NB4 (cell line): ENCODE measurements at places on chromosomes 7 and 10.
A peak's percentile ranks its signal among the peaks of the same experiment; 100 is the strongest.

DNA sequence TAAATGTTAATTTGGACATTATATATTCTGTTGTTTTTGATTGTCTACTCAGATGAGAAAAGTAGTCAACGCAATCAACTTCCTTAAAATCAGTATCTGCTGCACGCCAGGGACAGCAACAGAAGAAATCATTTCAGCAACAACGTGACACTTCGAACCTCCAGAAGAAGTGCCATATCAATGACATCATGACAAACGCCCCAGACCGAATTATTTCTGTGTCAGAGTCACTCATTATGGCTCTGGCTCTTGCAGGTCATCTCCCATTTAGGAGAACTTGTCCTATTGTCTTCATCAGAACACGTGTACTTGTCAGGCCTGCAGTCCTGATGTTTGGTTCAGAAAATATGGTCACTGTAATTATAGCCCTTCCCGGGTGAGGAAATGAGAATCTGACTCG is 276.3 kb downstream of the ADARB2 start:
- no peak for DNase-seq

DNA sequence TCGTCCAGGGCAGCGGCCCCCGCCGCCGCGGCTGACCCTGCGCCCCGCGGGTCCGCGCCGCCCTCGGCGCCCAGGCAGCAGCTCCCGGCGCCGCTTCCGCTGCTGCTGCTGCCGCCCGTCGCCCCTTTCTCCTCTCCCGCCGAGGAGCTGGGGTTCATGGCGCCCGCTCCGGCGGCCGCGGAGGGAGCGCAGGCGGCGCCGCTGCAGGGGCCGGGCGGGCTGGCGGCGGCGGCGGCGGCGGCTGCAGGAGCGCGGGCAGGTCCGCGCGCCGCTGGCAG is 286 bp downstream of the DGKI start:
- no peak for DNase-seq

- no peak for DNase-seq
Observed at GRCh38 chr7:155819186-155819585, 6.9 kb upstream of the SHH start.

- no peak for DNase-seq
Observed at GRCh38 chr10:68606918-68607317, 46.8 kb downstream of the TET1 start.

DNA sequence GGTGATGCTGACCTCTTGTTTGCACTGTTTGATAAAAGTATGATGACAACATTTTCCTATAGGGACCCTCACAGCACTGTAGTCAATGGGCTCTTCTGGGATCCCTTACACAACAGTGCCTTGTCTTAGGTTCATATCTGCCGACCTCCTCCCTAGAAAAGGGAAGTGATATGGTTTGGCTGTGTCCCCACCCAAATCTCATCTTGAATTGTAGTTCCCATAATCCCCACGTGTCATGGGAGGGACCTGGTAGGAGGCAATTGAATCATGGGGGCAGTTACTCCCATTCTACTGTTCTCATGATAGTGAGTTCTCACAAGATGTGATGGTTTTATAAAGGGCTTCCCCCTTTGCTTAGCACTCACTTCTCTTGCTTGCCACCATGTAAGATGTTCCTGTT is 23.1 kb downstream of the ZC3HAV1 start:
- DNase-seq = peak; percentile 55

GRCh38 chr10:47043928-47044538 is 132.8 kb downstream of the PTPN20 start:
- DNase-seq = no peak

- no peak for DNase-seq
Observed at GRCh38 chr10:126921974-126922525, 16.8 kb downstream of the DOCK1 start.

- DNase-seq = no peak
Observed at GRCh38 chr7:135150072-135150782, 2.4 kb downstream of the TMEM140 start.

GRCh38 chr7:43904533-43905208 is 1.7 kb downstream of the URGCP start:
- DNase-seq = no peak

- no peak for DNase-seq
Observed at GRCh38 chr10:78349165-78349516, 315.5 kb downstream of the RPS24 start.

- DNase-seq = no peak
Observed at GRCh38 chr7:137916980-137917645, 70.3 kb upstream of the DGKI start.

GRCh38 chr10:52682766-52683165 is 89.8 kb downstream of the MBL2 start:
- no peak for DNase-seq

DNA sequence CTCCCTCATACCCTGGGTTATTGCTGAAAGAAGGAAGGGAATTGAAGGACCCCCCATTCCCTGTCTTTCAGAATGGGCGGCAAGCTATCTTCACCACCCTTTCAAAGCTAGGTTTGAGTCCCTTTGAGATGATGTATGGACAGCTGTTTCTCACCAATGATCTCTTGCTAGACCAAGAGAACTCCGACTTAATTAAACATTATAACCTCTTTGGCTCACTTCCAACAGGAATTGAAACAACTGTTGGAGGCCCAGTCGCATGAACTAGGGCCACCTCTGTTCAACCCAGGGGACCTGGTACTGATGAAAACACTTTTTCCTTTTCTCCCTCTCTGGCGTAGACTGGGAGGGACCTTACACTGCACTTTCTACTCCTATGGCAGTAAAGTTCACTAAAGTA is 110.6 kb downstream of the ITGB8 start:
- no peak for DNase-seq

DNA sequence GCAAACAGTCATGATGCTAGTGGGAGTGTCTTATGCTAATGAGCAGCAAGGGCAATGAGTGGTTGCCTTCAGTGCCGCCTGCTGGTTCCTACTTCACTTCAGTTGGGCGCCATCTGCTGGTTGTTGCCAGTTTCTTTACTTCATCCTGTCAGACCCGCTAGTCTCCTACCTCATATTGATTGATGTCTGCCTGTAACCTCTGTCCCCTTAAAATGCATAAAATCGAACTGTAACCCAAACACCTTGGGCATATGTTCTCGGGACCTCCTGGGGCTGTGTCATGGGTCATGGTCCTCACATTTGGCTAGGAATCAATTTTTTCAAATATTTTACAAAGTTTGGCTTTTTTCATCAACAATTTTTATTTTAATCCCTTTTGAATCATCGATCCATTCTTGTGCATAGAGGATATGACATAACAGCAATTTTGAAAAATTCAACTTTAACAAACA is 62.8 kb upstream of the C7orf33 start:
- DNase-seq = peak; percentile 91

DNA sequence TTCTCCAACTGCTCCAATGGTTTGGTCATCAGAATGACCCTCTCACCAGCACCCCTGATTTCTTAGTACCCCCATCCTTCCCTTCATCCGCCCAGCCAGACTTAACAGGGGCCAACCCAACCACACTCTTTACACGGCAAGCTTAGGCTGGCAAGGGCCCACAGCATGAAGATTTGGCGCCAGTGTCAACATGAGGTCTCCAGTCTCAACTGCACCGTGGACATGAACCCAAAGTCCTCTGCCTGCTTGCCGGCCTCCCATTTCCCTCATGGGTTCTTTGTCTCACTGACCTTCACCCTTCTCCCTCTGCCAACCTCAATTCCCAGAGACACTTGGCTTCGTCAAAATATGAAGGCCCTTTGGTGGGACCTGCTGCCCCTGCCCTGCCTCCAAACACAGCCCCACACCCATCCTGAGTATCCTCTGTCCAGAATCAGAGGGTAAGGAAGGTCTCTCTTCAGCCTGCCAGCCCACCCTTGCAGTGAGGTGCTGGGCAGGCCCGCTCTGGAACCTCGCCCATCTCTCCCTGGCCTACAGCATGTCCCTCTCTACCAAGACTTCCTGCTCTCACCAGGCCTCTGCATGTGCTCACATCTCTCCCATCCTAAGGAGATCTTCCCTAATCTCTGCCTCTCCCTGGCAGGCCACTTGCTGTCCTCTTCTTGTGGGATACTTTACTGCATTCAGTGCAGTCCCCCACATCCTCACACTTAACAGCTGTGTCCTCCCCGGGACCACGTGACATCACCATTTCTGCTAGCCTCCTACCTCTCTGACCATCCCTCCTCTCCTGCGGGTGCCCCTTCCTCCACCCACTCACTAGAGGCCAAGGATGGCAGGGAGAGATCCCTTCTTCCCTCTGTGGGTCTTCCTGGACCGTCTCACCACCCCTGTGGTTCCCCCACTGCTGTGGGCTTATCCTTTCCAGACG is 91.7 kb upstream of the ZMIZ1 start:
- DNase-seq = peak; percentile 36

GRCh38 chr7:28112883-28113540 is 67.6 kb downstream of the JAZF1 start:
- peak; percentile 88 for DNase-seq

DNA sequence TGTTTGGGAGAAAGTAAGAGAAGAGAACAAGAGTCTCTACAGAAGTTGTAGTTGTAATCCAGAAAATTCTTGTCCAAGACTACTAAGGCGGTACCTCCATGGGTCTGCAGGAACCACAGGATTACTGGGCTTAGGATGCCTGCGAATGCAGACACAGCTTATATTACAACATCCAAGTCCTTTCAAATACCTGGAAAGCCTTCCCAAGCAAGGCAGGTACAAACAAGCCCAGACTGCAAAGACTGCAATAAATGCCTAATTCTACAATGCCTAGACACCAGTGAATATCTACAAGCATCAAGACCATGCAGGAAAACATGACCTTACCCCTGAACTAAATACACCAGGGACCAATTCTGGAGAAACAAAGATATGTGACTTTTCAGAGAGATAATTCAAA is 178.2 kb downstream of the ARL4A start:
- DNase-seq = no peak

DNA sequence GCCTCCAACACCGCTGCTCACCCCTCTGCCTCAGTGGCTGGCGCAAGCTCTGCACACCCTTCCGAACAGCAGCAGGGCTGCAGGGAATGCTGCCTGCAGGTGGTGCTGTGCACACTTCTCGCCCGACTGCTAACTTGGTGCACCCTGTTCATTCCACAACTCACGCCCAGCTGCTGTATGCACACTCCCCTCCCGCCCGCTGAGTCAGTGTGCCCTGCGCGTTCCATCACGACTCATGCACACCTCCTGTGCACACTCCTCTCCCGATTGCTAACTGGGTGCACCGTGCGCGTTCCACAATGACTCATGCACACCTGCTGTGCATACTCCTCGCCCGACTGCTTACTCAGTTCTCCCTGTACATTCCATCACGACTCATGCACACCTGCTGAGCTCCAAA is 21.5 kb downstream of the ADARB2 start:
- peak; percentile 33 for DNase-seq

DNA sequence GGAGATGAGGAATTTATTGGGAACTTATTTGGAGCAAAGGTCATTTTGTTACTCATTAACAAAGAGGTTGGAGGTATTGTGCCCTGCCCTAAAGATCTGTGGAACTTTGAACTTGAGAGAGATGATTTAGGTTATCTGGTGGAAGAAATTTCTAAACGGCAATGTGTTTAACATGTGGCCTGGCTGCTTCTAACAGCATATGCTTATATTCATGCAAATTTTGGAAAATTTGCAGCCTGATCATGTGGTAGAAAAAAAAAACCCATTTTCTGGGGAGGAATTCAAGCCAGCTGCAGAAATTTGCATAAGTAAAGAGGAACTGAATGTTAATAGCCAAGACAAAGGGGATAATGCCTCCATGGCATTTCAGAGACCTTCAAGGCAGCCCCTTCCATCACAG is 10.7 kb upstream of the PANK1 start:
- no peak for DNase-seq

GRCh38 chr10:121753726-121754476 is 155.7 kb upstream of the FGFR2 start:
- DNase-seq = peak; percentile 17

GRCh38 chr10:122373721-122374120 is 787 bp upstream of the PLEKHA1 start:
- no peak for DNase-seq

GRCh38 chr7:104825099-104825498 is 188.9 kb upstream of the KMT2E start:
- no peak for DNase-seq

- DNase-seq = no peak
Observed at GRCh38 chr10:106734220-106734619, 430.3 kb downstream of the SORCS1 start.

GRCh38 chr10:58281092-58281752 is 12.3 kb downstream of the CISD1 start:
- DNase-seq = no peak
